ENCODE measurements at places on chromosomes 7 and 10.
A peak's percentile ranks its signal among the peaks of the same experiment; 100 is the strongest.

- DNase-seq, result no peak
Observed at GRCh38 chr7:114930107-114930661, 8.3 kb downstream of the MDFIC start.

GRCh38 chr10:79361726-79362397 lies 14.6 kb downstream of the PPIF start:
- DNase-seq, result no peak

DNA sequence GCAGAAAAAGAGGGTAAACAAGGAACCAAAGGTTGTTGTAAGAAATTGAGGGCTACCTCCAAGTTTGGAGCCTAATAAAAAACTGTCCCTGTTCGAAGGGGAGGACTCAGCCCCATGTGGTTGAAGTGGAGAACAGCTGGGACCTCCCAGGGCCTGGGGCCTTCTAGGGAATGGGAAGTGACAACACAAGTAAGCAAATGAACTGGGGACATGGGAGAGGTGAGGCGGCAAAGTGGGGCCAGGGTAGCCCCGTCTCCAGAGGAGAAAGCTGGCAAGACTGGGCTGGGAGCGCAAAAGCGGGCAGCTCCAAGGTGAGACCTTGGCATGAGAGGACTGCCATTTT lies 198.1 kb downstream of the ZNF438 start:
- DNase-seq, result no peak

- DNase-seq, result no peak
Observed at GRCh38 chr7:28474640-28475039, 62.3 kb downstream of the CREB5 start.

- DNase-seq, result no peak
Observed at GRCh38 chr10:30493609-30494530, 59.9 kb downstream of the MAP3K8 start.

GRCh38 chr7:518630-519483 lies 789 bp downstream of the PDGFA start:
- peak; percentile 89 for DNase-seq

DNA sequence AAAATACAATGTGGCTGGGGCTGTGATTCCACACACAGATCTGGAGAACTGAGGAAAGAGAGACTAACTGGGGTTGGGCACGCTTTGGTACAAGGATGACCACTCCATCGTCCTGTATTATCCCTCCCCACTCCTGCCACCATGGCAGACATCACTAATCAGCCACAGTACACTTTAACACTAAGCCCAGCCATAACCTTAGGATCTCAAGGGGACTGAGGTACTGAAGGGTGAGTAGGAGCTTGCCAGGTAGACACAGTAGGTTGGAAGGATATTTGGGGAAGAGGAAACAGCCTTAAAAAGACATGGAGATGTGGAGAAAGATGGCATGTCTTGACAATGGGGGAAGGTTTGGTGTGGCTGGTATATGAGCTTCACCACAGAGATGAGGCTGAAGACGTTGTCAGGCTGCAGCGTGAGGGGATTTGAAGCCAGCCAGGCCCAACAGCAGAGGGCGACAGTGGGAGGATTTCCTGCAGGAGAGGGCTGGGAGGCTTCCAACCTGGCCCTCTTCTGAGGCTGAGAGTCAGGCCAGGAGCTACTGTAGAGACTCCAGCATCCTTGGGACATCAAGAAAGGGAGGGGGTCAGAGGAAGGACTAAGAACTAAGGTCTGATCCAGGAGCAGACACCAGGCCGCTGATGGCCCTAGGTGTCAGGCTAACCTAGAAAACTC lies 58.6 kb upstream of the COL13A1 start:
- peak; percentile 74 for DNase-seq

GRCh38 chr7:47475880-47476227 lies 106.1 kb downstream of the TNS3 start:
- no peak for DNase-seq

DNA sequence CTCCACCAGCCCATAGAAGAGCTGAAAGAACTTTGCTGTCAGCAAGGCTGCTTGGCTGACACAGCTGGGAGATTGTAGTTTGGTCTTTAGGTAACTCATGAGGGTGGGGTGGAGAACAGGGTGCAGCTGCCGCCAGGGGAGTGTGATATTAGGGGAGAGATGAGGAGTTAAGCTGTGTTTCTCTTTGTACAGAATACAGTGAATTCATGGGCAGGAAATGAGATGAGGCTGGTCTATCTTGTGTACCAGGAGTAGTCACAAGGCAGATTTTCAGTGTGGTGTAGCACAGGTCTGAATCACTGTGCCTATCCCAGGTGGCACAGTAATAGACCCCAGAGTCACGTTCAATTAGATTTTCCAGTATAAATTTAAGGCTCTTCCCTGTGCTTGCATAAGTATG lies 56.6 kb upstream of the TARP start:
- DNase-seq, result no peak

DNA sequence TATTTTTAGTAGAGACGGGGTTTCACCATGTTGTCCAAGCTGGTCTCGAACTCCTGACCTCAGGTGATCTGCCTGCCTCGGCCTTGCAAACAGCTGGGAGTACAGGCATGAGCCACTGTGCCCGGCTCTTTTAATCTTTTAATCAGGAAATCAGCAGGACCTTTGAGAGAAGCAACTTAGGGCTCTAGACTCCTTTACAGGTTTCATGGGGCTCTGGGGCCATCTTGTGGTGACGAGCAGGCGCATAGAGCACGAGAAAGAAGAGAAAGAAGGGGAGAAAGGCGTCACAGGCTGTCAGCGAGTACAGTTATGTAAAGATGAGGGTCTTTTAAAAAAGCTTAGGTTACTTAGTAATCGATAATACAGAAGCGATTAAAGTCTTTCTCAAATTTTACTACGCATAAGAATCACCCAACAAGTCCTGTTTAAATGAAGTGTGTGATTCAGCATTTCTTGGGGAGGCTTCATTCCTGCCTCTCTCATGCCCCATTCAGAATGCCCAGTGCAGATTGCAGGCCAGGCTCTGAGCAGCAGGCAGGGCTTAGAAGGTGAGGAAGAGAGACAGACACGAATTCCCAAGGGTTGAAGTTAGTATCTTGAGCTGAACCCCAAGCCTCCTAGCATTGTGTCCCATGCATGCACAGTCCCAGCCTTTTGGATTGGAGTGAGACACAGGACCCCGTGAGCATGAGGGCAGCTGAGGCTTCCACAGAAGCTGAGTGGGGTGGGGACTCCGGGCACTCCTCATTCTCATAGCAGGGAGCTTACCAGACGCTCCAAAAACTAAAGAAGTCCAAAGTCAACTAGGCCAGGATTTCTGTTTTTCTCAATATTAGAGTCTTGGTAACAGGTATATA lies 23.6 kb upstream of the PFKP start:
- DNase-seq, result no peak

DNA sequence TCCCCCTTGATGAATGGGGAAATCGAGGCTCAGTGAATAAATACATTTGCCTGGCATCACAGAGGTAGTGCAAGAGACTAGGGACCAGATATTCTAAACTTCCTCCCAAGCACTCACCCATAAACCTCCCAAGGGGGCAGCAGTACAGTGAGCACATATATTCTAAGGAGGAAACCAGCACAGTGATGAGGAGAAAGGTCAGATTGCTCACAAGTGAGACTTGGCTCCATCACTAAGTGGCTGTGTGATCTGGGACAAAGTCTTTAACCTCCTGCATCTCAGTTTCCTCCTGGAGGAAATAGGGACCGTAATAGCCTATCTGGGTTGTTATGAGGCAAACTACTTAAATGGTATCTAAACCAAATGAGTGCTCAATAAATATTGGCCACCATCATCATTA lies 4.3 kb downstream of the PLXNA4 start:
- DNase-seq, result no peak

GRCh38 chr10:102633287-102633686 lies 11.0 kb upstream of the TRIM8 start:
- DNase-seq, result peak; percentile 76

DNA sequence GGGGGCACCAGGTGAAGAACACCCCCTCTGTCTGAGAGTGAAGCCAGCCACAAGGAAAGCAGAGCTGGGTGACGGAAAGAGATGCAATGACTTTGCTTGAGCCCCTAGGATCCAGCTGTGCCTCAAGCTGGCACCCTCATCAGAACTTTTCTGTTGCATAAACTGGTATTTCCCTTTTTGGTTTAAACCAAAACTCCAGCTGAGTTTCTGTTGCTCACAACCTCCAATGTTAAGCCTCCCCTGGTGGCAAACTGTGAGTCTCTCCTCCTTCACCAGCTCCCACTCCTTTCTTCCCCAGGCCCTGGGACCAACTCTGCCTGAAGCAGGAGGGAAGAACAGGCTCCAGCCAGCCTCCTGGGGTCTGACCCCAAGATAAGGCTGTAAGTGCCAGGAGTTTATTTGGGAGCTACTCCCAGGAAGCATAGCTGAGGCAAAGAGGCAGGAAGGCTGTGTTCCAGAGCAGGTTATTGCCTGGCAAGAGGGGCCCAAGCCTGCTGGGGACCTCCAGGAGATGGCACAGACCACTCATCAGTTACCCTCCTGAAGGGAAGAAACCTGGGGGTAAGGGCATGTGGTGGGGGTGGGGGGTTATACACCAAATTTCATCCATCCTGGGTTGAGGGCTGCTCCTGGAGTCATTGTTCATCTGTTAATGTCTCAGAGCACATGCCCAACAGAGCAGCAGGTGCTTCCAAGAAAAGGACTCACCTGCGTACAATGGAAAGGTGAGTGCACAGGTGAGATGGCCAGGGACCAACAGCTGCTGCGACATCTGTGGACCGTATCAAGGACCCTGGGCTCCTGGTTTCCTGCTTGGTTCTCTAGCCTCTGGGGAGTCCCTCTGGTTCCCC lies 73.3 kb upstream of the NANOS1 start:
- DNase-seq, result peak; percentile 59

- DNase-seq, result no peak
Observed at GRCh38 chr7:114175125-114175524, 239.5 kb upstream of the FOXP2 start.

- no peak for DNase-seq
Observed at GRCh38 chr10:6741541-6741941, 161.5 kb upstream of the PRKCQ start.

DNA sequence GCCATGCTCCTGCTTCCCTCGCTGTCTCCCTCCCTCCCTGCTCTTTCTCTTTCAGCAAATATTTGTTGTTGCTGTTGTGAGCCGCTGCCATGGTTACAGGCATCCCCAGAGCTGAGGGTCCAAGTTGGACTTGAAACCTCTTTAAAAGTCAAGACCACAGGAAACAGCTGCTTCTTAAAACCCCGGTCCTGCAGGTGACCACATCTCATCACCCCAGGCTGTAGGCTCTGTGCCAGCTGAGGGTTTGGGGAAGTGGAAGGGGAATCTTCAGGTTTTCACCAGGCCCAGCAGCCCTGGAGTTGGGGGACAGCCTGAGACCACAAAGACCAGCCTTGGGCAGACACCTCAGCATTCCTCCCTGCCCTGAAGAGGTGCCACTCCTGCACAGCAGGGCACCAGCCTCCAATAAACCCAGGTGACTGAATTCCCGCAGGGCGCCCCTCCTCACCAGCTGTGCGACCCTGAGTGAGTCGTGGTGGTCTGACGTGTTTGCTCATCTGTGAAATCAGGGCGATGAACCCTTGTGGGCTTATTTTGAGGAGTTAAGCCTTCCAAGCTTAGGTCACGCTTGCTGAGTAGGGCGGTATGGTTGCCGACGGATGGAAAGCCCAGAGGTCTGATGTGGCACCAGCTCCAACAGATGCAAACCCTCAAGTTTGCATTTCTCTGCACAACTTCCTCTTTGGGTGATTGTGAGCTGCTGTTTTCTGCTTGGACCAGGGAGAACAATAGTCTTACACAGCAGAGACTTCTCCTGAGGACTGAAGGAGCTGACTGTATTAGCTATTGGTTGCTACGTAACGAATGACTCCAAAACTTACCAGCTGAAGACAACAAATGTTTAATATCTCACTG lies 24.8 kb downstream of the NPTX2 start:
- DNase-seq, result no peak

DNA sequence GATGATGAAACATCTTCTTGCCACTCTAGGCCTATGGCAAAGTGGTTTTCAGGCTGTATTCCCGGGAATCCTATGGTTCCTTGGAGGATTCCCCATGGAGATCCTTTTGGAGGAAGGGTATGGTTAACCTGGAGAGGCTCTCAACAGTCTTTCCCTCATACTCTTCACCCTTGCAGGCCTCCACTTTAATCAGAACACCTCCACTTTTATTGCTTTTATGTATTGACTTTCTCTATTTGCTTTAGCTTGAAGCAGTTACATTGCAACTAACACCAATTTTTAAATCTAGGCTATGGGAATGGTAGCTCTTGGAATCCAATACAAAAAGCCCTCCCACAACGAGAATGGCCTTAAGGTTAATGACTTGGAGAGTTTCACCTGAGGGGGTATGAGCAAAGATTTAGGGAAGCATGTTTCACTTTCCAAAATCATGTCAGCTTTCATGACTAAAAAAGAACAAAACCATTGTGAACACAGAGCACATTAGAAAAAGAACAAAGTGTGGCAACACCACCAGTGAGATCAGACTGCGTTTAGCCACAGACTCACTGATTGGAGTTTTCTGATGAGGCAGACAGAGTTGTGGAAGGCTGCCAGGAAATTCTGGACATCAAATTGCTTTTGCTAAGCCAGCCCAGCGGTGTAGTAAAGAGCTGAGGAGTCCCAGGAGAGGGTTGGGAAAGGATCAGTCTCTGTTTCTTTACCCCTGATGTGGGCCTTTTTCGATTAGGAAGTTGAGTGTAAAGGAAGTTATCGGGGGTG lies 130.4 kb upstream of the BMPER start:
- no peak for DNase-seq

- no peak for DNase-seq
Observed at GRCh38 chr10:24721229-24722106, 2.2 kb downstream of the ARHGAP21 start.

GRCh38 chr10:129288999-129289584 lies 177.9 kb upstream of the MGMT start:
- DNase-seq, result no peak

GRCh38 chr7:44148961-44149536 lies 7.9 kb upstream of the MYL7 start:
- DNase-seq, result peak; percentile 63

DNA sequence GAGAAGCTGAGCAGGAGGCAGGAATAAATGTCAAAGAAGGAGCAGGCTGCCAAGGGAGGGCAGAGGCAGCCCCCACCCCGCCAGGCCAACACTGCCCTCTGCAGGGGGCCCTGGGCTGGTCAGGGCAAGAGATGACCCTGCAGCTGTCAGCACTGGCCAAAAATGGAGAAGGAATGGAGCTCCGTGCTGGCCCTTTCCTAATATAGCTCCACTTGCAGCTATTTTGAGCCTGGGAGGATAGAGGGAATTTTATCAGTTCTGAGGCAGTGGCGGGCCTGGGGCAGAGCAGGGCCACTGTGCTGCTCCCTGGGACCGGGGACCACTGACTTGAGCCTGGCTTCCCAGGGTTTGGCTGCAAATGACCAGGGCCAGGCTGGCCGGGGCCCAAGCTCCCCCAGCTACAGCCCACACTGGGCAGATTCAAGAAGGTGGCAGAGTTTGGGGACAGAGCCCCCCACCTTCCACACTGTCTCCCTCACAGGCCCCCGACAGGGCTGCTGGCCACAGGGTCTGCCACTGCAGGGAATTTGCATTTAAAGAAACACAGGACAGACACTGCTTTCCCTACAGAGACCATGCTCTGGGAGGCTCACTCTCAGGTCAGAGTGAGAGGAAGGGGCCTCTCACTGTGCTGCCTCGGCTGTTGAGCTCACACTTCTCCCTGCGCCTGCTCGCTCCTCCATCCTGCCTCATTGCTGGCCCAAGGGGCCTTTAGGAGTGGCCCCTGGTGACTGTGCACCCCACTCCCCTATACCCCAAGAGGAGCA lies 16.2 kb downstream of the LDB3 start:
- DNase-seq, result peak; percentile 88
